ENCODE measurements at places on chromosomes 13 and 19.
A peak's percentile ranks its signal among the peaks of the same experiment; 100 is the strongest.

GRCh38 chr13:100112186-100112838 lies 23.4 kb downstream of the PCCA start:
- no peak for DNase-seq

DNA sequence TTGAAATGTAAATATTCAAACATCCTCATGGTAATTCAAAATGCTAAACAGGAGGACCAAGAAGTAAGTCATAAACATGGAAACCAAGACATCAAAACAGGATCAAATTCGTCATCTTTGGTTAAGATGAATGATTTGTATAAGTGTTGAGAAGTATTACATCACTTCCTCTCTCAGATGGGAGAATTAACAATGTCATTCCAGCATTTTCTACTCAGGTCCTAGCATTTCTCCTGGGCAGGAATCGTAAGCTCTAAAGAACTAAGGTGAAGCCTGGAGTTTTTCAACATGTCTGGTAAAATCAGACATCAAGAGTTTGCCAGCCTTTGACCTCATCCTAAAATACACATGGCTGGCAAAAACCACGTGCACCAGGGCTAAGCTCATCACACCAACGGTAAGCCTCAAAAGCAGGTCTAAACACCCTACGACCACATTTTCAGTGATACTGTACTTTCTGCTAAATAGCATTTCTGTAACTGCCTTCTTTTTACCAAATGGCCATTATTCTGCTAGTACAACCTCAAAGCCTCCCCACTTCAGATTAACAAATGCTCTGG lies 24.8 kb downstream of the RANBP3 start:
- DNase-seq, result no peak

DNA sequence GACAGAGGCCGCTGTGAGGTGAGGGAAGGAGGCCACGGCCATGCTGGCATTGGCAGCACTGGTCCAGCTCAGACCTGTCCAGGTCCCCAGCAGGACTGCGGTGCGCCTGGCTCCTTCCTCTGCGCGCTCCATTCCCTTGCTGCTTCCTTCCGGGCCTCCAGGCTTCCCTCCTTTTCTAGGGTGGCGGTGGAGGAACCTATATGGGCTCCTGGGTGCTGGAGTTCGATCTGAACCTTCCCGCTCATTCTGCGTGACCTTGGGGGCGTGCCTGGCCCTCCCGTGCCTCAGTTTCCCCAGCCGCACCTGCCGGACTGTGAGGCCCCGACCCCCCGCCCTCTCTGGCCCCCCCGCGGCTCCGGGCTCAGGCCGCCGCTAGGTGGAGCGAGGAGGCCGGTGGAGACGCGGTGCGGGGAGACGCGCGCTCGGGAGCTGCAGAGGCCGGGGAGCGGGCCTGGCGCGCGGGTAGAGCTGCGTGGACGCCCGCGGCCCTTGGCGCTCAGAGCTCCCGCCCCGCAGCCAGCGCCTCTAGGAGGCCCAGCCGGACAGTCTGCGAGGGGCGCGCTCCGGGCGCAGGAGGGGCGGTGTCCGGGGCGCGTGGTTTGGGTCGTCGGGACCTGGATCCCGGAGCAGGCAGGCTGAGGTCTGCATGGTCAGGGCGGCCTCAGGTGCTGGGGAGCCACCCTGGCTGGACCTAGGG lies 29.9 kb downstream of the EFNA2 start:
- peak; percentile 73 for DNase-seq

GRCh38 chr13:94233401-94233800 lies 246.1 kb downstream of the DCT start:
- no peak for DNase-seq

DNA sequence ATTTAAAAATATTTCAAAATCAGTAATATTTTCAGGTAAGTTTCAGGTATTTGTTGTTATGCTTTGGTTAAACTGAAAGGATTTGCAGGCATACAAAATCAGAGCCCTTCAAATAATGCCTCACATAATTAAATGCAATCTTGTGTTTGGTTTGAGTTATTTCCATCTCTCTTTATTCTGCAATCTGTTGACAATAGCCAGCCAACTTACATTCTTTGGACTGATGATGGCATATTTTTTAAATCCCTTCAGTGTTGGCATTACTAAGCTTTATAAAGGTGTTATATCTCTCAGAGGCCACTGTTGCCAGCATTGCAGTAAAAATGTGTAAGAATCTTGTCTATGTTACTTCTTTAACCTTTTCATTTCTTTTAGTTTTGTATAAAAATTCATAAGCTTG lies 257.2 kb upstream of the RFC3 start:
- DNase-seq, result no peak

DNA sequence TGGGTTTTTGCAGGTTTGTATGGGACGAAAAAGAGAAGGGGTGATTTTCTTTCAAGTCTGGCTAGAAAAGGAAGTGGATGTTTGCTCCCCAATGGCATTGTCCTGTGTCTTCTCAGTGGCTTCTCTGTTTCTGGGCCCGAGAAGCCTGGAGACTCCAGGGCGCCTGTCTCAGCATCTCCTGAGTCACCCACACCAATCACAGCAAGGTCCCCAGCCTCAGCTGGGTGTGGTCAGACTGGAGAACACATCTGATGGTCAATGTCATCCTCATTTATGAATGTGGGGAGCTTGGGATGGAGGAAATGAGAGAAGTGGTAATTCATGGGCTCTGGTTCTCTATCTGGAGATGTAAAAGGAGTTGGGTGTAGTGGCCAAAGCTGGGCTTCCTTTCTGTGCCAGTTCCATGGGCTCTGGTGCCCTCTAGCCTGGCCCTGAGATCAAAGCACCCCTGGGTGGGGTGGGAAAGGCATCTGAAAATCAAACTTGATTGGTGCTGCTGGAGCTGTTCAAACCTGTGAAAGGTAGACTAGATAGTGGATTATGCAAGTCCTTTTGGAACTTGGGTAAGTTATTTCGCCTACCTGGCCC lies 13.4 kb downstream of the RASL11A start:
- DNase-seq, result peak; percentile 33

GRCh38 chr19:47176071-47176626 lies 45.5 kb downstream of the SAE1 start:
- DNase-seq, result no peak

DNA sequence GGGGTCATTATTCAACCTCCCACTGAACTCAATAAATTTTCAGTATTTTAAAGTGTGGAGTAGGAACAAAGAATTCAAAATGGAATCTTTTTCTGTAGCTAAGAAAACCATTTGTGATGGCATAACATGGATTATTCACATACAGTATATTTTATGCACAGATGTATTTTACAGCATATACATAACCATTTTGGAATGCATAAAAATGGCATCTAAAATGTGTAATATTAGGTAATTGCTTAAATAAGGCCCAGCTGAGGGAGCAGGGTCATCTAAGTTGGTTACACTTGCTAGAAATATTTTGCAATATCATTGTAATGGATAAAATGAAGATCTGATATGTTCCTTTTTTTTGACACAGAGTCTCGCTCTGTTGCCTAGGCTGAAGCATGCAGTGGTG lies 146.9 kb downstream of the LMO7 start:
- DNase-seq, result no peak

DNA sequence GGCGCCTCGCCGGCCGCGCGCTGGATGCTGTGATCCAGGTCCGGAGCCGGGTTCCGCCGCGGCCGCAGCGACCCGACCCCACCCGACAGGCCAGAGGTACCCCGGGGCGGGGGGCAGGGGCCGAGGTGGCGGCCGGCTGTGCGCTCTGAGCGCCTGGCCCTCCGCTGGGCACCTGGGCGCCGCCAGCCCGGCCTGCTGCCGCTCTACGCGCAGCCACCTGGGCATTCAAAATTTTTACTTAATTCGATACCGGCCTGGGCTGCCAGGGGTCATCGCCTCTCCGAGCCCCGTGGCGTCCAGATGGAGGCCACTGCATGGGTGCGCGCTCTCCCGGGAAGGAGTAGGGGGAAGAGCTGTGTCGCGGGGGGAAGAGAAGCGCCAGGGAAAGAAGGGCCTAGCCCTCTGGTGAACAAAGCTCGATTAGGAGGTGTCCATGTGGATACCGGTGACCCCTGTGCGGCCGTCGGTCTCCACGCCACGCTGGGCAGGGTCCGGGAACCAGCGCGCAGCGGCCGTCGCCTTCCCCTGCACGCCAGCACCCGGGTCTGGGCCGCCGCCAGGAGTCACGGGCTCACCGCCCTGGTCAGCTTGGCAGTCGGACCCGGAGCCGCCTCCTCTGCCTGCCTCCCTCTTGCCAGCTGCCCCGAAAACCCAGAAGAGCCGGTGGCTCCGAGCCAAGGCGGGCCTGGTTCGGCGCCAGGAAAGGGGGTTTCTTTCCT lies 666 bp downstream of the BIVM start:
- no peak for DNase-seq

- DNase-seq, result peak; percentile 58
Measured at GRCh38 chr19:47272448-47273312, 2.0 kb upstream of the INAFM1 start.

- peak; percentile 36 for DNase-seq
Measured at GRCh38 chr13:75762076-75762937, 126.2 kb downstream of the LMO7 start.

DNA sequence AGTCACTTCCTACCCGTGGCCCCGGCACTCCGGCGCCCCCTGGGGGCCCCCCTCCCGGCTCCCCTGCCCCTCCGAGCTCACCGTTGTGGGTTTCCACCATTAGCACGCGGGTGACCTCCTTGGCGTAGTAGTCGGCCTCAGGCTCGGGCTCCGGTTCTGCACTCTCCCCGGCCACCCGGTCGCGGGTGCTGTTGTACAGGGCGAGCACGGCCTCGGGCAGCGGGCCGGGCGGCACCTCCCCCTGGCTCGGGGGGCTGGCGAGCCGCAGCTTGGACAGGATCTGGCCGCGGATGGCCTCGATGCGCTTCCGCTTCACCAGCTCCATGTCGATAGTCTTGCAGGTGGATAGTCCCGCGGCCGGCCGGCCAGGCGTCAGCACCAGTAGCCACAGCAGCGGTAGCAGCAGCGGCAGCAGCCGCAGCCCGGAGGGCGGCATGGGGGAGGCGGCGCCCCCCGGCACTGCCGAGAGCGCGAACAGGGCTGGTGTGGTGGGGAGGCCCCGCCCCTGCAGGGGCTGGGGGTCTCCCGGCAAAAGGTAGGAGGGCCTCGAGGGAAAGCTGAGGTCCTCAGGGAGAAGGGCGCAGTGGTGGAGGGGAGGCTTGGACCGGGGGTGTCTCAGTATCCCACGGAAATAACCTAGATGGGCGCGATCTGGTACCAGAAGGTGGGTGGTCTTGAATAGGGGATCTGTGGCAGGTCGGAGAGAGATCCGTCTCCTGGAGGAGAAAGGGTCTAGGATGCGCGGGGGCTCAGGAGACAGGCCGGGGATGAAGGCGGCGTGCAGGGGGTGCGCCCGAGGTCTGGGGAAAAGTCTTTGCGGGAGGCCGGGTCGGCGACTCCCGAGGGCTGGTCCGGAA lies 885 bp downstream of the TGFB1 start:
- DNase-seq, result peak; percentile 73

DNA sequence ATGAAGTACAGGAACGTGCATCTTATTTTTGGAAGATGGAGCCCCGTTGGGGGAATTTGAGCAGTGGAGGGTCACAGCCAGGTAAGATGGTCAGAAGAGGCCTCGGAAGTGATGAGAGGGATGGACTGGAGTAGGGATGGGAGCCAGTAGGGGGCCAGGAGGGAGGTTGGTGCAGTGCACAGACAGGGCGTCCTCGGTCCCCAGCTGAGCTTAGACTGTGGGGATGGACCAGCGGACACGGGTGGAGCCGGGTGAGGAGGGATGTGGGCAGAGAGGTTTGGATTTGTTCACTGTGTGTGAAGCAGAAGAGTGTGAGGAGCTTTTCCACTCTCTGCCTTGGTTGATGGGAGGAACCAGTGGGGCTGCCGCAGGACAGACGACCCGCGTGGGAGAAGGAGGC lies 10.6 kb downstream of the RPS9 start:
- no peak for DNase-seq

DNA sequence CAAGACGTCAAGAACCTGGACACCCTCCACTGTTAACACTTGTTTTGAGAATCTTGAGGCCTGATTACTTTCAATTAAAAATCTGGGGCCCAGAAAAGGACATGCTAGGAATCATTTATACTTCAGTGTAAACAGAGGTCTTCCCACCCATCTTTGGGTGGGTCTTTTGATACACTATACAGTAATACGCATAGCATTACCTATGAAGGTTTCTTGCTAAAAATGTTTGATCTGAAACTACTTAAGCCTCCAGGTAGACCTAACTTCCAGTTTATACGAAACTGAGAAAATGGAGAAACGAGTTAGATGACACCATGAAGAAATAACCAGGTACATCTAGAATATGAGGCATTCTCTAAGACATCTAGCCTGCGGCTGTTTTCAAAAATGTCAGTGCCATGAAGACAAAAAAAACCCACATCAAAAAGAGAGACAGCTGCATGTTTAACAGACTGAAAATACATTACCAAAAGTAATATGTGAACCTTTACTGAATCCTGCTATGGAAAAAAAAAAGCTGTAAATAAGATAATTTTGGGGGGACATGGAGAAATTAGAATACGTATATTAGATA lies 36.6 kb downstream of the TGDS start:
- no peak for DNase-seq

DNA sequence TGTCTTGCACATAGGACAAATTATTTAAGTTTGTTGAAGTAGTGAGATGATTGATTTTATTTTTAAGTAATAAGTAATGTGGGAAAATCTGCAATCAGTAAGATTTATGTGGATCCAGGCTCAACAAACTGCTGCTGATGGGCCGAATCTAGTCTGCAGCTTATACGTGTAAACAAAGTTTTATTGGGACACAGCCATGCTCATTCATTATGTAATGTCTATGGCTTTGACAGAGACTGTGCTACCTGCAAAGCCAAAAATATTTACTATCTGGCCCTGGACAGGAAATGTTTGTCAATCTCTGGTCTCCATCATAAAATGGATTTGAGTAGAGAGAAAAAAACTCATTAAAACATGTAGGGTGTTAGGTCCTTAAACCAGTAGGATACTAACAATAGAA lies 728.0 kb downstream of the GPC5 start:
- DNase-seq, result no peak

DNA sequence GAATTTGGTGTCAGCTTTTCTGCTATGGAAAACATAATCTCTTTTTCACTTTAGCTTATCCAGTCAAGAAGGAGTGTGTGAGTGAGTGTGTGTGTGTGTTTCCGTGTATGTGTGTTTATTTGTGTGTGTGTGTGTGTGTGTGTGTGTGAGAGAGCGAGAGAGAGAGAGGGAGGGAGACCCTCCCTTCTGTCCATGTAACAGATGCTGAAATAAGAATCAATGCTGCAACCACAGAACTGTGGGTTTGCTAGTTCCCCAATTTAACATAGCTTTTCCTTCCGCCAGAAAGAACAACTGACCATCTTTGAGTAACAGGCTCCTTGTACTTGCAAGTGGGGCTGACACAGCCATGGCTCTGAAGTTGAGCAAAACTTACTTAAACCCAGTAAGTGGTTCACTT lies 5.2 kb downstream of the LCP1 start:
- DNase-seq, result no peak

GRCh38 chr13:50585674-50586413 lies 257.6 kb downstream of the DLEU7 start:
- DNase-seq, result no peak

GRCh38 chr13:114019367-114019766 lies 45.5 kb upstream of the C13orf46 start:
- DNase-seq, result no peak

GRCh38 chr19:10238172-10238783 lies 7.1 kb upstream of the S1PR2 start:
- DNase-seq, result peak; percentile 69

- no peak for DNase-seq
Measured at GRCh38 chr13:35714121-35714520, 237.6 kb upstream of the MAB21L1 start.
